ENCODE measurements at places on chromosomes 1 and 21.

- no peak for DNase-seq
Measured at GRCh38 chr1:93347334-93347899, 1.7 kb downstream of the DR1 start.

DNA sequence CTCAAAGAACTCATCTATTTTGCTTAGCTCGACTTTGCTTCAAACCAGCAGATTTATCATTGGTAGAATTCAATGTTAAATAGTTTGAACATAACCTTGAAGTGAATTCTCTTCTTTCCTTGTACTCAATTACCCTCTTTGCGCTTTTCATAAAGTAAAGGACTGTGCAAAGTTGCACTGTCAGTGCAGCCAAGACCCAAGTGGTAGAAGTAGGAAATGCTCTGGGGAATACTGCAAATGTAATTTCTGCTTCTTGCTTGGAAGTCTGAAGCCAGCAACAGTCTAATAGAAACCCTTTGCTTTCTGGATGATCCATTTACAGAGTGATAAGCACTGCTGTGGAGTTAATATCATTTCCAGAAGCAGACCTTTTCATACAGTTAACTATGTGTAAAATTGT is 936.7 kb upstream of the TMPRSS15 start:
- DNase-seq = no peak

- no peak for DNase-seq
Measured at GRCh38 chr1:47901001-47901575, 96.1 kb downstream of the TRABD2B start.

DNA sequence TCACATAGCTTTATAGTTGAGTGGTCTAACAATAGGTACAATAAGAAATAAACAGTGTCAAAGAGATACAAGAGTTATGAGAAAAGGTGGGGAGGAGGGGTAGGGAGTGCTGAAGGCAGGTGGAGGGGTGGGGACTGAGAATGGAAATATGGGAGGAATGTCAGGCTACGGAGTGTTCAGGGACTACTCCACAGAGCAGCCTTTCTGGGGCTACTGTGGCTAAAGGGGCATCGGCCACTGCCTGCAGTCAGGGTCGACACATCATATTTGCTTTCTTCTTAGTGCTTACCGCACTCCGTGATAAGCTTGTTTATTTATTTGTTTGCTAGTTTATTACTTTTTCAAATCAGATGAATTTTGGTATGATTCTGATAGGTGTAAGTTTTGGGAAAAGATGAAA is 34.4 kb upstream of the CRNN start:
- no peak for DNase-seq

GRCh38 chr1:11682799-11683198 is 1.9 kb upstream of the MAD2L2 start:
- peak; percentile 53 for DNase-seq

DNA sequence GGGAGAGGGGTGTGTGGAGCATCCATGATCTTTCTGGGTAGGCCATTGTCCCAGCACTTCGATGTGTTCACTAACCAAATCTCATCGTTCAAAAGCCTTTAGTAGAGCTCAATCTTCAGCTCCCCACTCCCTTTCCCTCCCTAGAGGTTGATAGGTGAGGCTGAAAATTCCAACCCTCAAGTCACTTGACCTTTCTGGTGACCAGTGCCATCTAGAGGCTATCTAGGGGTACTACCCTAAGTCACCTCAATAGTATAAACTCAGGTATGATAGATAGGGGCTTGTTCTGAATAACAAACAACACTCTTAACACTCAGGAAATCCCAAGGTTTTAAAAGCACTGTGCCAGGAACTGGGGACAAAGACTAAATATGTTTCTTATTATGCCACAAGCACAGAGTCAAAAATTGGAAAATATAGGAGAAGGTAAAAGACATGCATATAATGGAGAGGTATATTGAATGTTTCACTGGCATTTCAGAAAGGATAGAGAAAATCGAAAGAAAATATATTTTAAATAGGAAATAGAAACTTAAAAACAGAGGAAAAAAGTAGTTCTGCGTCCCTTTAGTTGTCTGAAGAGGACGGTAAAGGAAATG is 42.9 kb upstream of the CD53 start:
- DNase-seq = no peak

DNA sequence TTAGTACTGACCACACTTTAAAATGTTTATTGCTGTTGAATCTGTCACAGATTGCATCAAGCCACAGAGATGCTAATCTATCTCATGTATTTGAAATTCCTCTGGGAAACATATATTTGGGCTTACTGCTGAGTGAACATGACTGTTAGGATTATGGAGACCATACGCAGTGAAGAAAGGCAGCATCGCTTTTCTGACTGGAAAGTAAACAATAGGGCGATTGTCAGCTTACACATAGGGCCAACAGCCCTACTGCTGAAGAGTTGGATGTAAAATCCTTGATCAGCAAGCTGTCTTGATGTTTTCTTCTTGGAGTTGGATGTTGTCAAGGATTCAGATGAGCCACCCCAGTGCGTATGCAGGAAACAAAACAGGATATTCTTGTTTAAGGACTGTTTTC is 368.7 kb upstream of the ADGRL2 start:
- DNase-seq = peak; percentile 67

GRCh38 chr1:20474333-20474975 is 11.6 kb downstream of the CAMK2N1 start:
- no peak for DNase-seq

- DNase-seq = no peak
Measured at GRCh38 chr1:192527950-192528349, 47.6 kb upstream of the RGS1 start.

DNA sequence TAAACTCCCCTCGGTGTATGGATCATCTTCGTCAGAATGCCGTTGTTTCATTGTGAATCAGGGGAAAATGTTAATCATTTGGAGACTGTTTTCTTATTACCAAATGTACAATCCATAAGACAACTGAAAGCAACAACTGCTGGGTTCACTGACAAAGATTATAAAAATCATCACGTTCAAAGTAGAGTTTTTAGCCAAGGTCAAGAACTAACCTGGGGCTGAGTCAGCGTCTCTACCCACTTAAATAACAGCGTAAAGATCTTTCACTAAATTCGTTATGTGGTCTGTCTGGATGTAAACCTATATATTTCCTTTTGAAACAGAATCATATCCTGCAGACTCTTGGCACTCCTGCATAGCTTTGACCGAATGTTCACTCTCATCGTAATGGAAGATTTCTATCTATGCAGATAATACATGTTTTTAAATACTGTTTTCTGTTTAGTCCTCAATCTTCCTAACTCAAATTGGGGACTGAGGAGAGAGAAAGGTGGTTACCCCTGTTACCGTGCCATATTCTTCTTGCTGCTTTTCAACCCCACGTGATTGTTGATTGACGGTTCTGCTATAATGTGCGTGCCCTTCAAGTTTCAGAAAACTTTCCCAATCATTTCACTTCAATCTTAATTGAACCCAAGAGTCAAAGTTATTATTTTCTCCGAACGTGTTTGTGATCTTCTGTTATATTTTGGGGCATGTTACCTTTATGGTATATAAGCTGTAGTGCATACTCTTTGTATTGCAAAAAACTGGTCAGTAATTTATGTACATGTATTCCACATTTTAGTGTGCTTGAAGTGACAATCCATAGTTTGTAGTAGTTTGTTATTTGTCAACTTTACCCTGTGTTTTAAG is 15.6 kb upstream of the NCMAP start:
- DNase-seq = no peak

All from islet precursor cell (in vitro differentiated cells).